ENCODE measurements at places on chromosomes 2 and 18.

- no peak for DNase-seq
These were observed 36.1 kb upstream of the ANKRD62 start for GRCh38 chr18:12057419-12058039.

DNA sequence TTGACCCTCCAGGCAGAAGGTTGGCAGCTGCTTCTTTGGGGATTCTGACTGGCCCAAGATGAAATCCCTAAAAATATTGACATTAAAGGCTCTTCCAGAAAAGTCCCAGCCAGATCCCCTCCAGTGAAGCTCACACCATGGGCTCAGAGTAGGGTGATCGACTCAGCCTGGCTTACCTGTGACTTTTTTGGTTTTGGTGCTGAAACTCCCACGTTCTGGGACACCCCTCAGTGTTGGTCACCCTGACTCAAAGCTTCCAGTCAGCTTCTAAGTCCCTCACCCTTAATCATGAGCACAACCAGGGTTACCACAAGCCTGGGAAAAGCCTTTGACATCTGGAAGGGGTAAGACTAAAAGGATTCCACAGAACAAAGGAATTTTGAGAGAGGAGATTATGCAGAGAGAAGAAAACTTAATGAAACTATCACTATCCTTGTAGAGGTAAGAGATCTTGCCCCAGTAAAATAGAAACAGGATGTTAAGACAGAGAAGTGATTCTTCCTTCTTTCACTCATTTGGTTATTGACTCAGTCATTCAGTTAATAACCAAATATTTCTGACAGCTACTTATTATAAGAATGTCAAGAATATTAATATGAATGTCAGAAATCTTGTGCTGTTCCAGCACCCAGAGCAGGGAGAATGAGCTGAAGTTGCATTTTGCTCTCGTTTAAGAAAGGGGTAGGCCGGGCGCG lies 66.8 kb upstream of the SEC11C start:
- DNase-seq, result no peak

DNA sequence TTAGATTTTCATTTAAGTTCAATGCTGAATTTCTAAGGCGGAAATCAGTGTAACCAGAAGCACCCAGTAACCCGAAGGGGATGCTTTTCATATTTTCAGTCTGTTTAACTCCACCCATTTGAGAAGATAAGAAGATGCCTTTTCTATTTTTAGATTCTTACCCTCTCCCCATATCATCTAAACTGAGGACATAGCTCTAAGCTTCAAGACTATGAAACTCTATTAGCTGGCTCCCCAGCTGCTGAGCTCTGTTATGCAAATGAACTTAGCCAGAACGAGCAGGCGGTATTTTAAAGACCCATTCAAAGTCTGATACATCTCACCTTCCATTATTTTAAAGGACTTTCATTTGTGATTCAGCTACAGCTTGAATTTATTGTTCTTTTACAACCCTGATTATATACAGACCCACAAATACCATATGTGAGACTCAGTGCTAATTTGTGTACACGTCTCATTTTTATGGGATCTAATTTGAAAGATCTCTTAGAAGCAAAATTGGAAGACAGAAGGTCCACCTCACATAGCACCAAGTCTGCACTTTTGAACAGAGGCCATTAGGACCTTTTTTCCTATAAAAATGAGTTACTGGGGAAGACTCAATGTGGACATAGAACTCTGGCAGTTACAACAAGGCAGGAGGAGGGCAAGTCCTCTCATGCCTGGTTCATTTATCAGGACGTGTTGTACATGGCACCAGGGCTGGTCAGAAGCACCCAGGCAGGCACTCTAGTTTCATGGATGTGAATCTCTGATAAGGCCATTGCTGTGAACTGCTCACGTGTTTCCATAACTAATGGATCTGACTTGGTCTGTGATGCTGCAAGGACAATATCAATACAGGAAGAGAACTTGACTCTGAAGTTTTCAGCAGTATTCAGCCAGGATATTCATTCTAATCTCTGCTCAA lies 16.3 kb downstream of the CDC42EP3 start:
- no peak for DNase-seq

DNA sequence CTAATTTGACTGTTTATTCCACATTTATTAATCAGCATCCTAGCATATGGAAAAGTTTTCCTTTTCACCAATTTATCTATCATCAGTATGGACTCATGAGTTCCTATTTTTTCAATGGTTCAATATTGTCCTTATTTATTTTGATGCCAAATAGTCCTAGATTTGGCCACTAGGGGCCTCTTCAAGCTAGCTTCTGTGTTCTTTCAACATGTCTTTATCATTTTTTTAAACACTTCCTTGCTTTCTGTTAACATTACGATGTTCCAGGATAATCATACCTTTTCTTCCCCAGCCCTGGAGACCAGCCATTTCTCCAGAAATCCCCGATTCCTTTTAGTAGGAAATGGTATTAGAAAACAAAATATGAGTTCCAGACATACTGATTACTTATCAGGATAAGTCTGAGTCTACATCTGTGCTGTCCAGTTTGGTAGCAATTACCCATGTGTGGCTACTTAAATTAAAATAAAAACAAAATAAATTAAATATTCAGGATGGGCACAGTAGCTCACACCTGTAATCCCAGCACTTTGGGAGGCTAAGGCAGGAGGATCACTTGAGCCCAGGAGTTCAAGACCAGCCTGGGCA lies 70.6 kb downstream of the RPE start:
- peak; percentile 30 for DNase-seq

DNA sequence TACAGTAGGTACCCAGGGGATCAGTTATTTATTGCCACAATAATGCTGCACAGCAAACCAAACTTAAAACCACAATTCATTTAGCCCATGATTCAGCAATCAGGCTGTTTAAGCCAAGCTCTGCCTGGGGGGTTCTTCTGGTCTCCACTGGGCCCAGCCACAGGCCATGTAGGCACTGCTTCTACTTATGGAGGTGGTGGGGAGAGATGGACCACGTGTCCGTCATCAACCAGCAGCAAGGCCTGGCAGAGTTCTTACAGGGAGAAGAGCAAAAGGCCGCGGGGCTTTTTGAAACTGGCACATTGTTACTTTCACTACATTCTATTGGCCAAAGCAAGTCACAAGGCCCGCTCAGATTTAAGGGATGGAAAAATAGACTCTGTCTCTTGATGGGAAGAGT lies 76.3 kb upstream of the DAPL1 start:
- no peak for DNase-seq

GRCh38 chr2:12513339-12513738 lies 203.4 kb upstream of the TRIB2 start:
- no peak for DNase-seq

- DNase-seq, result no peak
These were observed 27.7 kb upstream of the DOCK10 start for GRCh38 chr2:225069966-225070365.

DNA sequence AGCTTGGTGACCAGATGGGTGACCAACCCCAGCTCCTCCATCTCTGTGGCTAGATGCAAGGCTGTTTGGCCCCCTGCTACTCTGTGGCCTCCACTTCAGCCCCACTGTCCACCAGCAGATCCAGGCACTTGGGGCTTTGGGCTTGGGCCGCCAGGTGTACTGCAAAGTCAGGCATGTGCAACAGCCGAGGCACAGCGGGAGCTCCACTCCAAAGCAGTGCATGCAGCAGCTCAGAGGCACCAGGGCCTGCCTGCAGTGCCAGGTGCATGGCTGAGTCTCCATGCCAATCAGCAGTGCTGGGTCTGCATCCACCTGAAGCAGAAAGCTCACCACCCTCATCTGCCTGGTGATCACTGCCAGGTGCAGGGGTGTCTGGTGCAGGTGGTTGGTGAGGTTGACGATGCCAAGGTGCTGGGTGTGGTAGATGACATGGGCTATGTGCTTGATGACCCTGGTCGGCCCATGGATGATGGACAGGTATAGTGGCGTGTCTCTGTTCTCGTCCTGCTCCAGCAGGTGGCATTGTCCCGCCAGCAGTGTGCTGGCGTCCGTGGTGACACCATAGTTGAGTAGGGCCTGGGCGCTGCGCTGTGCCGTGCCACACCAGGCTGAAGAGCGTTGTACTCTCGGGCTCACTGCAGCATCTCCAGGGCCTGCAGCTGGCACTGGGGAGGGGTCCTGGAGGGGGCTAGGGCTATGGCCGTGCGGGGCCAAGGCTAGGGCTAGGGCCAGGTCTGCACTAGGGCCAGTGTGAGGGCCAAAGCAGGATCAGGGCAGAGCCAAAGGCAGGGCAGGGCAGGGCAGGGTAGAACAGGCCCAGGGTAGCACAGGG lies 1.0 kb upstream of the ANKRD62 start:
- peak; percentile 42 for DNase-seq

GRCh38 chr2:164697688-164698461 lies 76.6 kb upstream of the GRB14 start:
- DNase-seq, result no peak

- no peak for DNase-seq
These were observed 175.1 kb upstream of the PIEZO2 start for GRCh38 chr18:11324510-11324909.

GRCh38 chr2:9703701-9704221 lies 73.0 kb upstream of the YWHAQ start:
- no peak for DNase-seq

DNA sequence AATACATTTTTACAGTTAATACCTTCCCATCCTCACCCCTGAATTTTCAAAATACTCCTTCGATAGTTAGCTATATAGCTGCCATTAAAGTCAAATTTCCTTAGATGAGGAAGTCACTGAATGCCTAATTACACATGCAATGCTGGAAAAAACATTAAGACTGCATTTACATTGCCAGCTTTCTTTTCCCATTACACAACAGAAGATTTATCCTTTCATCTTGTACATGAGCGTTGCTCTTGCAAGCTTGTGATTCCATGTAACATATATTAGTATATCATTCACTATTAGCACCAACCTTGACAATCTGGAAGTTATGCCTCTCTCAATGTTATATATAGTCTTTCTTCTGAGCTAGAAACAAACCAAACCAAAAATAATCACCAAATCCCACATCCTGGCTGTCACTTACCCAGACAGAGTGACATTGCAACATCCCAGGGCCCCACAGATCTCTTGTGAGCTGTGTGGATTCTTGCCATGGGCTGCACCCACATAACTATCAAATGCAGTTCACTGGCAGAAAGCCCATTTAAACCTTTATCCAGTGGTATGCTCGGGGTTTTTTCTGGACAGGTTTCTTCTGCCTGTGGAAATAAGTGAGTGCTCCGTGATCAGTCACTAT lies 79.2 kb upstream of the PAPOLG start:
- no peak for DNase-seq

- no peak for DNase-seq
These were observed 230.0 kb upstream of the PARD3B start for GRCh38 chr2:204315236-204315662.

- DNase-seq, result no peak
These were observed 3.7 kb downstream of the NEURL3 start for GRCh38 chr2:96501471-96501874.

GRCh38 chr2:231457101-231457500 lies 7.2 kb downstream of the NCL start:
- DNase-seq, result no peak

- no peak for DNase-seq
These were observed 104.5 kb upstream of the CDH2 start for GRCh38 chr18:28281400-28281799.

- DNase-seq, result no peak
These were observed 68.0 kb upstream of the RAB6C start for GRCh38 chr2:129911363-129912065.

GRCh38 chr2:166293984-166294383 lies 81.8 kb downstream of the SCN9A start:
- no peak for DNase-seq

- no peak for DNase-seq
These were observed 759.7 kb upstream of the FANCL start for GRCh38 chr2:59000796-59001195.

DNA sequence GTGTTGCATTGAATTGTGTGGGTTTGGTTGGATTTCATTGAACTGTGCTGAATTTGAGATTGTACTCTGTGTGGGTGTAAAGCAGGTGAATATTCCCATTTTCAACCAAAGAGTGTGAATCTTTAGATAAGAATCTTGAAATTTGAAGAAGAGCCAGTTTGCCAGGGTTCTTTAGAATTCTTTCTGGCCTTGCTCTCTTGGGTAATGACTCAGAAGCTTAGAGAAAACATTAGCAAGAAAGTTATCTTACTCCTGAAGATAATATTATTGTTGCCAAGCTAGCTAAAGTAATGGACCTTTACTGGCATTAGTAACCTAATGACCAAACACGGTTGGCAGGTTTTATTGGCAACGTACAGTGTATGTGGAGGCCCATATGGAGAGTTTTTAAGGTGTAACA lies 46.4 kb upstream of the SIX3 start:
- DNase-seq, result no peak

GRCh38 chr2:33521791-33522281 lies 45.4 kb downstream of the RASGRP3 start:
- no peak for DNase-seq

- no peak for DNase-seq
These were observed 256.0 kb downstream of the AFF3 start for GRCh38 chr2:99886418-99886817.

GRCh38 chr2:150011161-150011730 lies 423.7 kb upstream of the MMADHC start:
- no peak for DNase-seq

GRCh38 chr2:188922191-188922590 lies 52.0 kb upstream of the COL3A1 start:
- DNase-seq, result no peak

DNA sequence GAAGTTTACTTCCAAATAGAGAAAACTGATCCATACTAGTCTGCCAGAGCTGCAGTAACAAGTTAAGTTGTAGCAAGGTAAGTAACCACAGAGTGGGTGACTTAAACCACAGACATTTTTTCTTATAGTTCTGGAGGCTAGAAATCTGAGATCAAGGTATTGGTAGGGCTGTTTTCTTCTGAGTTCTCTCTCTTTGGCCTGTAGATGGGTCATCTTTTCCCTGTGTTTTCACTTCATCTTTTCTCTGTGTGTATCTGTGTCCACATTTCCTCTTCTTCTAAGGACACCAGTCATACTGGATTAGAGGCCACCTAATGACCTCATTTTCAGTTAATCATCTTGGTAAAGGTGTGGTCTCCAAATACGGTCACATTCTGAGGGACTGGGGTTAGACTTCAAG lies 142.9 kb upstream of the MEX3C start:
- no peak for DNase-seq

DNA sequence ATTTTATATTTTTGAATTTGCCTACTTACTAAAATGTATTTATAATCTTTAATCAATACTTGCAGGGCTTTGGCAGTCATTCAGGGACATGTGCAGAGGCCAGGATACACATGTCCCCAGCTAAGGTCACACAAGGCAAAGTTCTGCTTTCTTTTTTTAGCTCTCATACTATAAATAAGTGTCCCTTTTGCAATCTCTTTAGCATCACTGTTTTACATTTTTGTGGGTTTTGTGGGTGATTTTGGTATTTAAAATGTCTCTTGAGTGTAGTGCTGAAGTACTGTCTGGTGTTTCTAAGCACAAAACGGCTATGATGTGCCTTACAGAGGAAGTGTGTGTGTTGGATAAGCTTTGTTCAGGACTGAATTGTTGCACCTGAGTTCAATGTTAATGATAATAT lies 309.0 kb upstream of the GULP1 start:
- no peak for DNase-seq

Measured in NCI-H146 (cell line).